ENCODE measurements at places on chromosomes 3 and 15.

DNA sequence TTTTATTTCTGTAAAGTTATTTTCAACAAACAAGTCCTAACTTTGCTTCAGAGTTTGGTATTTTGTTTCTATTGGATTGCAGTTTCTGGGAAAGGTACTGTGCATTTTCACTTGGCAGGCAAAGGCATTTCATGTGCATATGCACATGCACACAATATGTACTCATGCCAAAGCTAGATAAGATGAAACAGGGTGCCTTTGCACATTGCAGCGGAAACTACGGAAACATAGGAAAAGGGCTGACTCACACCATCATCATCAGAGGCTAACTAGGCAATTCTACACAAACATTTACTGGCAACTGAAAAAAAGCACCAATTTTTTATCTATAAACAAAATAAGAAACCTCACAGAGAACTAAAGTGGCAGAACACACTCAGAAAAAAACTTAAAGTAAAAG lies 550.6 kb upstream of the NECTIN3 start:
- no peak for DNase-seq

DNA sequence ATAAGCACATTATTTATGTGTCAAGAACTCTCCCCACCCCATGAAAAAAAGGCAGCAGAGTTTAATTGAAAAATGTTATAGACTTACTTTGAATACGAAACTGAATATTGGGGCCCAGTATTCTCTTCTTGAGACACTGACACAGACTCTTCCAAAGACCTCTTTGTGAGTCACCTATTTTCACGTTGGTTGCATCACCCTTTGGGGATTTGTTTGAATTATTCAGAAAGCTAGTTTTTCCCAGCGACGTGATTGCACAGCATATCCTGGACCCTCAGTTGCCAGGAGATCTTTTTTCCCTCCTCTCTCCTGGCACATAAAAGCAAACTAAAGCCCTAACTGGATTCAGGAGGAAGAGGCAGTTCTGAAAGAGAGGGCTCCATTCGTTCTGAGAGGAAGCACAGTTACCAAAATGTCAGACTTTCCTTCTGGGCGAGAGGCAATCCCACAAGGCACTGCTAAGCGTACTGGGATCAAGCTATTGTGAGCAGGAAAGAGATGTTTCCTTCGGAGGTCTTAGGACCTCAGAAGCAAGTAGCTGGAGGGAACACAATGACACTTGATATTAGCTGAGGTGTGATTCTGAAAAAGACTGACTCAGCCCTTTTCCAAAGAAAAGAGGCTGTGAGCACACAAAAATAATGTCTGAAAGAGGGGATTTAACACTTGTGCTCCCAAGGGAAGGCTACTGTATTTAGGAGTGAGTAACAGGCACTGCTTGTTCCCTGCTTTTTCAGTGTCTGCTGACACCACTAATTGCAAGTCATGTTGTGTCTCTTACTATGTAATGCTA lies 65.8 kb upstream of the CADPS start:
- no peak for DNase-seq

DNA sequence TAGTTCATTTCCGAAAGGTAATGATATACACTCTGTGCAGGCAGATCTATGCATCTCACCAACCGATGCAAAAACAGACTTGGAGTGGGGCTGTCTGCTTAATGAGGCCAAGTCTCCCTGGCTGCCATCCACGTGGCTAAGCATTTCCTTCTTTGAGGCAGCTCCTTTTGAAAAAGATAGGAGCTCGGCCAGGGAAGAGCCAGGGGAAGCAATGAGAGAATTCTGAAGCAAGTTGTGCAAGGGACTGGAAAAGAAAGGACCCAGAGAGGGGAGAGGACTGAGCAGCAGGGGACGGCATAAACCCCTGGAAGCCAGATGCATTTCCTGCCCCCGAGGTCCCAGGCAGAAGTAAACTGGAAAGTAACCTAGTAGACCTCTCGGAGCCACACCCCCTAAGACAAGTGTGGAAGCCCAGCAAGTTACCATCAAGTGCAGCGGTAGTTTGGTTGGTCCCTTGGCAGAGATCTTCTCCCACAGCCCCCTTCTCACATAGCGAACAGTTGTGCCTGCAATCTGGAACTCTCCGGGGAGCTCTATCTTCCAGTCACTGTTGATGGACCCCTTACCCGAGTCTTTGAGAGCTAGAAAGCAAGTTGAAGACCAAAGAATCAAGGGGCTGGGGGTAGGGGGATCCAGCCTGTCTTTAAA lies 288.2 kb downstream of the ADAMTS17 start:
- DNase-seq, result no peak

- DNase-seq, result no peak
These were observed 104.4 kb downstream of the RBMS3 start for GRCh38 chr3:29385046-29385830.

DNA sequence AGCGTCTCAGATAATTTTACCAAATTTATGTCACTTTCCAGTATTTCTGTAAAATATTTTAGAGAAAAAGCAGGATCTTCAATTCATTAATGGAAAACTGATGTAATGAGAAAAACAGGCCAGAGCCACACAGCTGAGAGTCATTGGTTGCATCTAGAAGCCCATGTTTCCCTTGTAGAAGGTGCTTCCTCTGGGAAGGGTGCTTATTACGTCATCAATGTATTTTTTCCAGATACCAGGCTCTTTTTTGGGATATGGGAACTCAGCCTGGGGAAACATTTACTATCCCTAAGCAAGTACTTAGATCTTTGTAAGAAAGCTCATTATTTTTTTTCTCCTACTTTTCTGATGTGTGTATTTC lies 89.1 kb upstream of the PHLDB2 start:
- DNase-seq, result no peak

GRCh38 chr15:48547286-48547685 lies 98.2 kb downstream of the FBN1 start:
- no peak for DNase-seq

DNA sequence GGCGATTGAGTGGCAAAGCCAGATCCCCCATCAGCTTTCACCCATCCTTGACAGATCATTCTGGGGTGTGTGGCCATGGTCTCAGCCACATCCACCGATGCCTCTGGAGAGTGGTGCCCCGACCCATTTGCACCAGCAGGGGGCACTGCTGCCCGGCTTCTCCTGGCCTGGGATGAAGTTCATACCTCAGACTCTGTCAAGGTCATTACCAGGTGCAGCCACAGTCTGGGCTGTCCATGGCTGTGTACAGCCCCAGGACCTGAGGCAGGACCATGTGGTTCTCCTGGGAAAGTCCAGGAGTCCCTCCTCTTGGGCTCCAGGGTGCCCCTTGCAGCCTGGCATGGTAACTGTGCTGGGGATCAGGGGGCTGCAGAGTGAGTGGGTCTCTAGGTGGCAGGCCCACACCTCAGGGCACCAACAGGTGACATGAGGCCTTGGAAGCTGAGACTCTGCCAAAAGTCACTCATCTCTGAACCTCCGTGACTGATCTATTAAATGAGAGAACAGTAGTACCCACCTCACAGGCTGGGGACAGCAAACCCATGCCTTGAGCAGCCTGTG lies 67.2 kb downstream of the CACNA2D2 start:
- no peak for DNase-seq

DNA sequence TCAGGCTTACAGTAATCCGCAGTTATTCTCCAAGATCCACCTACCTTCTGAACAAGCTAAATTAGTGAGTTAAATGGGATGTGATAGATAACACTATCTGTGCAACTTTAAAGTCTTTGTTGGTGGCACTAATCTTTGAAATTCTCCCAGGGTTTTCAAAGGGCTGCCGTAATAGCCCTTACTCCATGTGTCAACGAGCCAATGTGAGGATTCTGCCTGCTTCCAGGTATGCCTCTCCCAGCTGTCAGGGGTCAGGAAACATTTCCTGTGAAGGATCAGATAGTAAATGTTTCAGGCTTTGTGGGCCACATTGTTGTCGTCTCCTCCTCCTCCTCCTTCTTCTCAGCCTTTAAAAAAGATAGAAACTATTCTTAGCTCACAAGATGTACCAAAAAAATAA lies 20.2 kb upstream of the SCN5A start:
- DNase-seq, result no peak

GRCh38 chr15:93523481-93523880 lies 434.5 kb upstream of the RGMA start:
- peak; percentile 57 for DNase-seq

DNA sequence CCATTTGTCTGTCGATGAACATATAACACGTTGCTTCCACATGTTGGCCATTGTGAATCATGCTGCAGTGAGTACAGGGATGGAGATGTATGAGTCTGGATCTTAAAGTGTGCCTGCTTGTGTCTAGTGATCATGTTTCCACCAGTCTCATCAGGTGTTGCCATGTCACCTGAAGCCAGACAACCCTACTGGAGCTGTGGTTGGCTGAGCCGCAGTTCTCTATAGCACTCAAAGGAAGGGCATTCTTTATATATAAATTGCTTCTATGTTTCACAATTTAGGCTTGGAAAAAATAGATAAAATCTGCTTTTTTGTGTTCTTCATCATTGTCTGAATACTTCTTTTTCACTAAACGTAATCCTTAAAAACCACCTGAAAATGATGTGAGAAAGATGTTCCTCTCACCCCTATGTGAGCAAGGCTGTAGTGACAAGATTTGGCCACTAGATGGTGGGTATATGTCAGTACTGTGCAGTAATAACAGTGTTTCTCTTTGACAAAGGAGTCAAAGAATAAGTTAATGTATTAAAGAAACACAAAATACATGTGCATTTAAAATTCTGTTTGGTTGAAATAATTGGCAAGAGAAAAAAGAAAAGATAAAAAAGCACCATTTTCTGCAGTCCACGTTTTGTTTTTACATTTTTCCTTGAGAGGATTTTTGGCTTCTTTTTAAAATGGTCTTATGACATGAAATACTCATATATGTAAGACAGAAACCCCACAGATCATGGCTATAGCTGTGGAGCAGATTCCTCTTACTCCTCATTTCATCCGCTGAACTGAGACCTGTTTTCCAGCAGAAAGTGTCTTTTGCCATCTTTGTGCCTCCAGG lies 394.5 kb upstream of the DPPA4 start:
- peak; percentile 51 for DNase-seq

DNA sequence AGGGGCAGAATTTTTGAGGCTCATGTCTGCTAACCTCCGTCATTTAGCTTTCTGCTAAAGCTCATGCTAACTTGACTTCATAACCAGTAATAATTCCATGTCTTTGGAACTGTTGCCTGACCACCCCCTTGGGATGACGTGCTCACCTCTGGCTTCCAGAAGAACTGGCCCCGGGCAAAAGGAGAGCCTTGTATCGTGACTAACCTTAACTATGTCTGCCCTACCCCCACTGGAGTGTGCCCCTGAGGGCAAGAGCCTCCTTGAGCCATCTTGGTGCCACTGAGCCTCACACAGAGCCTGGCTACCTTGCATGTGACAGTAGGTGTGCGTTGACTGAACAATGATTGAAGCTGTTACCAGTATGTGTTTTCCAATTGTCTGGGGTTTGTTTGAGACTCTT lies 4.7 kb downstream of the LRRK1 start:
- no peak for DNase-seq

DNA sequence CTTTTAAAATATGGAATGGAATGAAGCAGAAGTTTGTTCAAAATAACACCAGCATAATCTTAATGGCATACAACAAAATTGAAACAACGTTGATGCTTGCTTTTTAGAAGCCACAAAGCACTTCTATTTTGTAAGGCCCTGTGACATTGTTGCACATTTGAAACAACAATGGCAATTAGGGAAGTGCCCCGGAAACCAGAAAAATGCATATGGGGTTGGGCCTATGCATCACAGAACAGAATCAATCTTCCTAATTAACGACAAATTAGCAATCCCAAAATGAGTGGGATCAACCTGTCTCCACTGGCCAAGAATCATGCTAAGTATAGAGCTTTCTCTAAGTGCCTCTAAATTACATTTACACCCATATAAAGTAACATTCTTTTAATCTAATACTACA lies 168.9 kb downstream of the MEIS2 start:
- no peak for DNase-seq

DNA sequence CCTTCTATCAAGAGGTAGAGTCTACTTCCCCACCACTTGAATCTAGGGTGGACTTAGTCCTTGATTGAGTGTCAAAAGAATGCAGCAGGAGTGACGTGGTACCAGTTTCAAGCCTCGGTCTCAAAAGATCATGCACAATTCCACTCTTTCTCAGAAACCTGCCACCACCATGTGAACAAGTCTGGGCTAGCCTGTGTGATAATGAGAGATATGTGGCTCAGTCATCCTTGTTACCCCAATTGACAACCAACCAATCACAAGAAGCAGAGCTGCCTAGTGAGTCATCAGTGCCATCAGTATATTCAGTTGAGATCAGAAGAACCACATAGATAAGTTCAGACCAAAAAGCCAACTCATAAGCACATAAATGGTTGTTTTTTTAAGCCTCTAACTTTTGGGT lies 374.5 kb downstream of the IL20RB start:
- DNase-seq, result no peak

- DNase-seq, result no peak
These were observed 10.3 kb downstream of the NCBP2 start for GRCh38 chr3:196931828-196932587.

- peak; percentile 4 for DNase-seq
These were observed 249.9 kb downstream of the CACNA2D3 start for GRCh38 chr3:54372232-54372631.

DNA sequence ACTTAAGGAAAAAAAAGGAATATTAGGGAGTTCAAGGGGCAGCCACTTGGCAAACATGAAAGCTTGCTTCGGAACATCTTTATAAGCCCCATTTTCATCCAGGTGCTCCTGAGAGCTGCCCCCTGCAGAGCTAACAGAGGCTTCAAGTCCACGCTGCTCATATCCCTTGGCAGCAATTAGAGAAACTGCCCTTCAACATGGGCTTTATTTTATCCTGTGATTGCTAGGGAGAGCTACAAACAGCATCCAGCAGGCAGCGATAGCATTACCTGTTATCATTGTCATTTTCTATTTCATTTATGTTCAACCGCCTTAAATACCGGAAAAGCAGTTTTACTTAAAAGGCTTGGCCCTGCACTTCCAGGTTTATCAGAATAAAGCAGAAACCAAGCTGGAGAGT lies 68.4 kb upstream of the MCTP2 start:
- DNase-seq, result no peak

DNA sequence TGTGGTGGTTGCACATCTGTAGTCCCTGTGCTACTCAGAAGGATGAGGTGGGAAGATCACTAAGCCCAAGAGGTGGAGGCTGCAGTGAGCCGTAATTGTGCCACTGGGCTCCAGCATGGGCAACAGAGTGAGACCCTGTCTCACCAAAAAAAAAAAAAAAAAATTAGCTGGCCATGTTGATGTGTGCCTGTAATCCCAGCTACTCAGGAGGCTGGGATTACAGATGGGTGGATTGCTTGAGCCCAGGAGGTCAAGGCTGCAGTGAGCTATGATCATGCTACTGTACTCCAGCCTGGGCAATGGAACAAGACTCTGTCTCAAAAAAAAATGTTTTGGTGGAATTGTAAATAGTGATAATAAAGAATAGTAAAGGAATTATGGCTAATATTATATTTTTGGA lies 9.9 kb downstream of the ATRIP start:
- no peak for DNase-seq

Measured in COR-L47 (cell line).